ENCODE measurements at places on chromosomes 7 and 10.

DNA sequence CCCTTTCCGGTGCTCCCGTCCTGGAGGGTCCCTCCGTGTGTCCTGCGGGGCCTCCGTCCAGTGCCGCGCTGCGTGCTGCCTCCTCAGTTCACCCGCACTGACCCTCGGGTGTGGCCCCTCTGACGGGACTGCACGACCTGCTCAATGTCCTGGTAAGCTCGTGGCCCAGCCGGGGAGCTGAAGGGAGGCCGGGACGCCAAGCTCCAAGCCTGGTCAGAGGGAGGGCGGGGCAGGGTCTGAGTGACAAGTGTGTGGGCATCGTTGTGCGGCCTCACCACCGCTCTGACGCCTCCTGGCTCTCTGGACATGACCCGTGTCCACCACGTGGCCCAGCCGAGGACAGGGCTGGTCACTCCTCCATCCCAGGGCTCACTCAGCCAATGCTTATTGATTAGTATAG is 25.9 kb downstream of the FAM20C start:
- no peak for DNase-seq

DNA sequence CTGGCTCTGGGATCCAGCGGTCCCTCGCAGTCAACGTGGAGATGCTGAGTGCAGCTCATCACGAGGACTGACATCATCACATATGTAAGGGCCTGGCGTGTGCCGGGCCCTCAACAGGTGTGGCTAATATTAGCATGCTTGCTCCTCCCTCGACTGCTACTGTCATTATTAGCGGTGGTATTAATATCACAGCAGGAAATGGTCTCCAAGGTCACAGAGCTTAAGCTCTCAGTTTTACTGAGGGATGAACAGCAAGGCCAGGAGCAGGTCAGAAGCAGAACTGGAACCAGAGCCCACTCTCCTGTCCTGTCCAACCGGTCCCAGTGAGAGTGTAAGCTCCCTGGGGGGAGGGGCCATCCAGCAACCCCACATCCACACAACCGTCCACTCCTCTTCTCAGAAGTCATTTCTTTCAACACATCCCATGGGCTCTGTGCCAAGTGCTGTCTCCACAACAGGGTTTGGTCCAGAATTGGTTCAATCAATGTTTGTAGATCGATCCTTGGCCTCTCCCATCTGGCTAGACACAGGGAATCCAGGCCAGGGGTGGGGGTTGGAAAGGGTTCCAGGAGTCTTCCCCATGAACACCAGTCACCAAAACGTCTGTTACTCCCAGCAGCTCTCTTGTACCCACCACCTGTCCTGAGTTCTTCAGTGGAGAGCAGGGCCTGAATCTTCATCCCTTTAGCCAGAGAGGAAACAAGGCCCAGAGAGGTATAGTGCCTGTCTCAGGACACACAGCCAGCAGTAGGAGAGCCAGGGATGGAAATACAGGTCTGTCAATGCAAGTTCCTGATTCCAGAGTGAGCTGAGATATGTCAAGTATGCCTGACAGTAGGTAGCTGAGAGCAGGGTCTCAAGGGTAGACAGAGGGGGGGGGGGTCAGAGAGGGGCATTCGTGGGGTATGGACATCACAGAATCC is 45.3 kb upstream of the ZMIZ1 start:
- DNase-seq, result no peak

DNA sequence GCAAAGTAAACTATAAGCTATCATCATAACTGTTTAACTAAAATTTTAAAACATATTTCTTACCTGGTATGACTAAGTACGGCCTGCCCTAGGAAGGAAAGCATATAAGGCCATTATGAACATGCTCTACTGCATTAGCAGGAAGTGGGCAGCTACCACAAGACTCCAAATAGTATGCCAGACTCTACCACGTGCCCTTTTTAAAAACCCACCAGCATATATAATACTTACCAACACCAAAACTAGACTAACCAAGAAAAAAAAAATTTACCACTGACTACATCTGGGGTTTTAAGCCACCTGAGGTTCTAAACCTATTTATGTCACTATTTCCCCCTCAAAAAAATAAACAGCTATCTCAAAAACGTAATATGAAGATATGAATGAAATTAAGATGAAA is 30.1 kb downstream of the NUDCD3 start:
- DNase-seq, result no peak

DNA sequence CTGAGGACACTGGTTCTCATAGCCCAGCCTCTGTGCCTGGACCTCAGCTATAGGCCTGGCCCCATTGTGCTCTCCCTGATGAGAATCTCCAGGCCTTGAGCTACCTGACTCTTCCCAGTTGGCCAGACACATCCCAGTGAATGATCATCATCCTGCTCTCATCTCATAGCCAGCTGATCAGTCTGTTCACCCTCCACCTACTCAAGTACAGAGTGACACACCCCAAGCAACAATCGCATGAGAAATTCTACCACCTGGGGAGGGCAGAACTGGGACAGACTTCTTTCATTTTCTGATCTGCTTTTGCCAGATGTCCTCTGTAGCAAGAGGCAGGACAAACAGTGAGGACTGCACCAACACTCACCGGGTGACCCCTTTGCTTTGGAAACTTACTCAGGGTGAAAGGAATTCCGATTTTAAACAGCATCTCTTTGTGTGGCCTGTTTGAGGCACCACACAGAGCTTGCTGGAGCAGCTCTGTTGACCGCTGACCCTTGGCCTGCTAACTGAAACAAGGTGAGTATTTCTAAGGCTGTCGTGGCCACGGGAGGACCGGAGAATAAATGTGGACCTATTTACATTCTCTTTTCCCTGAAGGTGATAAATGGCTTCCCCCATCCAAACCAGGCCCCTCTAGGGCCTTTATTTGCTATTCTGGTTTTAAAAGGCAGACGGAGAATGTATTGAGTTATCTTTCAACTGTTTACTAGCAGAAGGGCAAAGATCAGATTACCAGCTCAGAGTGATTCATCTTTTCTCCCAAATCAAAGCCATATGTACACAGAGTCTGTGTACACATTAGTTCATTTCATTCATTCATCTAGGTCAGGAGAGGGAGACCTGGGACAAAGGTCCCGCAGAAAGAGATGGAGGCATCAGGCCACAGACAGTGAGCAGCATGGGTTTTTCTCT is 181.4 kb upstream of the TNS3 start:
- peak; percentile 57 for DNase-seq

DNA sequence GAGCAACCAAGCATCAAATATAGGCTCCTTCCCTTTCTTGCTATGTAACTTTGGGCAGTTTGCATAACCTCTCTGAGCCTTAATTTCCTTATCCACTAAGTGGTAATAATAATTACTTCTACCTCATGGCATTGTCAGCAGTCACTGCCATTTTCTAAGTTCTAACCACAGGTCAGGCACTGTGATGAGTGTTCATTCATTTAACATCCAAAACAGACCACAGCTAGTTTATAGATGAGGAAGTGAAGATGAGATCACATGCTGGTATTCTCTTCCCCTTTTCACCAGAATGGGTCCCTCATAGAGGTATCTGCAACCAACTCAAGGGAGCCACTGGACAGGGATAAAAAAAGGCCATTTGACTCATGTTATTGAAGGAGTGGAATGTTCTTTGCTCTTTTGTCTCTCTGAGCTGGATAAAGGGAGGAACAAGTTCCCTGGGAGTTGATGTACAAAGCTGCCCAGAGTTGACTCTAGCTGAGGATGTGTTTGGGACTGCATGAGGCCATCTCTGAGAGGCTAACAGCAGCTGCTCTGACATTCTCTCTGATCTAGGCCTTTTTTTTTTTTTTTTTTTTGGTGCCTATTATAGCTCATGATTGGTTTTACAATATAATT is 65.0 kb downstream of the DNAJC12 start:
- DNase-seq, result peak; percentile 18

DNA sequence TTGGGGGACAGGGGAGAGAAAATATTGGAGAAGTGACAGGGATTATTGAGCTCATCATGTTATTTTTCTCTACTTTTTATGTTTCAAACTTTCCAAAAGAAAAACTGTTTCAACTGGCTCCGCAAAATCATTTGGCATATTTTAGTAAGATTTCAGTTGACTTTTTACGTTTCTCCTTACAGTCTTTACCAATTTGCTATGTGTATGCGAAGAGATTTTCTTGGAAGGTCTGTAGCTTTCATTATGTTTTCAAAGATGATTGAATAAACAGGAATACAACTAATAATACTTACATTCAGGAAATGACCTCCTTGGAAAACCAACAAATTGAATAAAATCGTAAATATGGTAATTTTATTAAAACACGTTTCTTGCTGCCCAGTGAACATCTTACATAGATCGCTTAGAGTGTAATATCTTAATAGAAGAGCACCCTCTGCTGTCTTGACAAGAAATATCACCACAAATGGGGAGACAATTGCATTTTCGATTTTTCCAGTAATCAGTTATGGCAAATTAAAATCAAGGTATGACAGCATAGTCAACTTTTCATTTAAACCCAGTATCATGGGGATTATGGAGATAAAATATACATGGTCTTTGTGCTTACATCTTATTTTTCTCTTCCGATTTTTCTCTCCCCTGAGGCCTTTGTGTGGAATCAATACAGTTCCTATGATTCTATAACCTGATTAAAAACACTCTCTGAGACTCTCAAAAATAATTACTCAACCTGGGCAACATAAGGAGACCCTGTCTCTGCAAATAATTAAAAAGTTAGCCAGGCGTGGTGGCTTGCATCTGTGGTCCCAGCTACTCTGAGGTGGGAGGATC is 43.1 kb downstream of the MBL2 start:
- DNase-seq, result peak; percentile 36

GRCh38 chr7:130274296-130274695 is 7.6 kb downstream of the CPA2 start:
- no peak for DNase-seq

- no peak for DNase-seq
Measured at GRCh38 chr10:86599041-86599440, 55.3 kb upstream of the OPN4 start.

GRCh38 chr10:132648072-132648850 is 110.7 kb downstream of the INPP5A start:
- no peak for DNase-seq

GRCh38 chr7:154960063-154960790 is 42.7 kb downstream of the PAXIP1 start:
- DNase-seq, result no peak

DNA sequence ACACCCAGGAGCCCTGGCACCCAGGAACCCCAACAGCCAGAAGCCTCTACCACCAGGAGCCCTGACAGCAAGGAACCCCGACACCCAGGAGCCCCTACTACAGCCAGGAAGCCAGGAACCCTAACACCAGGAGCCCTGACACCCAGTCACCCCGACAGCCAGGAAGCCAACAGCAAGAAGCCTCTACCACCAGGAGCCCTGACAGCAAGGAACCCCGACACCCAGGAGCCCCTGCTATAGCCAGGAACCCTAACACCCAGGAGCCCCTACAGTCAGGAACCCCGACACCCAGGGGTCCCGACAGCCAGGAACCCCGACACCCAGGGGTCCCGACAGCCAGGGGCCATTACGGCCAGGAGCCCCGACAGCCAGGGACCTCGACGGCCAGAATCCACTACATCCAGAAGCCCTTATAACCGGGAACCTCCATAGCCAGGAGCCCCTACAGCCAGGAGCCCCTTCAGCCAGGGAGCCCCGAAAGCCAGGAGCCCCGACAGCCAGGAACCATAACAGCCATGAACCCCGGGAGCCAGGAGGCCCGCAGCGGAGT is 440 bp upstream of the GLRX3 start:
- DNase-seq, result no peak

DNA sequence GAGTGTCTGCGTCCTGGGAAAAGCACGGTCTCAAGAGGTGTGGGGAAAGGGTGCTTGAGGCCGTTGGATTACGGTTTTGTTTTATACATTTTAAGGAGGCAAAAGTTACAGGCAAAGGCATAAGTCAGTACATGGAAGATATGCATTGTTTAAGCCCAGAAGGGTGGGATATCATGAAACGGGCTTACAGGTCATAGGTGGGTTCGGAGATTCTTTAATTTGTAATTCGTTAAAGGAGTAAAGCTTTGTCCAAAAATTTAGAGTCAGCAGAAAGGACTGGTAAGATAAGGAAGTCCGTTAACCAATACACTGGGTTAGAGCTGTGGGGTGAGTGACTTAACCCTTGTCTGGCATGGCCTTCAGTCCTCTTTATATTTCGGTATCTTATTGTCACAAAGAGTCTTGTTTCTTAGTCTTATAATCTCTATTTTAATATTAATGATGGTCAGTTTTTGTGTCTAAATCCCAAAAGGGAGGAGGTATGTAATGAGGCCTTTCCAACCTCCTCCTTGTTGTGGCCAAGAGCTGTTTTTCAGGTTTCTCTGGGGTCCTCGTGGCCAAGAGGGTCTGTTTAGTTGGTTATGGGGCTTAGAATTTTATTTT is 12.7 kb downstream of the TSPAN14 start:
- DNase-seq, result no peak

DNA sequence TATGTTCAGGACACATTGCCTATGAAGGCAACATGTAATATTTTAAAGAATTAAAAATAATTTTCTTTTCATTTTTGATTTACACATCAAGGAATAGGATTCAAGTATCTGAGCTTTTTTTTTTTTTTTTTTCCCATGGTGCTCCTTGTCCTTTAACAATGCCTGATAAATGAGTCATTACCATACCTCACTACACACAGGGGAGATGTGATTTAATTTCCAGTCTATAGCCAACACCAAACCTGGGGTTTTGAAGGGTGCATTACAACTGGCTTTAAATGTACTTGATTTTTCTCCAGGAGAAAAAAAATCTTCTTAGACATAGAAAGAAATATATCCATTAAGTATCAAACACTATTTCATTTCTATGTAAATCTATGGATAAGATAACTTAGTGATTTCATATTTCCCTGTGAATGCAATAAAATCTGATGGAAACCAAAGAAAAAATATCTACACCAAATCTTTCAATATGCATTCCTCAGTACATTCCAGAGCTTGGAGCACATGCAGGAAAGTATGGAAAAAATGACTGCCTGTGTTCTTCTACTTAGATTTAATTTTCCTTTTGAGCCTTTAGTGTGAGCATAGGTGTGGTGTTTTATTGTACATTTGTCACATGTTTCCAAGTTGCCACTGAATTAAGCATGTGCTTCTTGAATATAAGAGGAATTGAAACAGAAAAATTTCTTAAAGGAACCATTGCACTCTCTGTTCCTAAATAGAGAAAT is 204.8 kb upstream of the MEOX2 start:
- peak; percentile 16 for DNase-seq

DNA sequence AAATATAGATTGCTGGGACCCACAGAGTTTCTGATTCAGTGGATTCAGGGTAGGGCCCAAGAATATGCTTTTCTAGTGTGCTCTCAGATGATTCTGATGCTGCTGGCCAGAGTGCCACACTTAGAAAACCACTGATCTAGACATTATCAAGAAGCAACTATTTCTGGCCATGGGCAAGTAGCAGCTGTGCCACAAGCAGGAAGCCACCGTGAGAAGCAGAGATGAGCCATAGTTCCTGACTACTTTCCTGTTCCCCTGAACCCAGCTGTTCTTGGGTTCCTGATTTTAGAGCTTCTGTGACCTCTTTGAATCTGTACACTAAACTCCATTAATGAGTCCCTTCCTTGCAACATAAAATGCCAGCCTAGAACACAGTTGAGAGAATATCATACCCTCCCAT is 38.1 kb upstream of the PIK3AP1 start:
- DNase-seq, result no peak

GRCh38 chr10:79984851-79985250 is 35.9 kb upstream of the SFTPD start:
- no peak for DNase-seq

- DNase-seq, result no peak
Measured at GRCh38 chr7:1645071-1645409, 25.0 kb upstream of the ELFN1 start.

- no peak for DNase-seq
Measured at GRCh38 chr10:507908-508444, 181.5 kb downstream of the DIP2C start.

GRCh38 chr10:44966129-44966815 is 6.7 kb downstream of the RASSF4 start:
- DNase-seq, result no peak

- no peak for DNase-seq
Measured at GRCh38 chr10:60375293-60376004, 14.2 kb downstream of the ANK3 start.
